Heart left ventricle (tissue), 16 donors: ENCODE measurements at places on chromosomes 1 and 21. TPM values are rescaled to one million over a fixed set of nuclear protein-coding genes. Genes with fewer than 3 reads are reported as not detected.

Gene GRIK3
- 0.06 TPM for total RNA-seq

Gene SELL
- 5.6 TPM for total RNA-seq

Gene PPIAL4G
- not detected for total RNA-seq

Gene FCGR3B
- total RNA-seq = 12.7 TPM

Gene RCAN3
- total RNA-seq = 9.7 TPM

Gene TNFRSF4
- total RNA-seq = 2.7 TPM

Gene CFHR3
- total RNA-seq = not detected

Gene FMOD
- 8.5 TPM for total RNA-seq

Gene CDCA8
- total RNA-seq = 5.0 TPM

Gene CLIC6
- total RNA-seq = 15.7 TPM

Gene C8B
- not detected for total RNA-seq
